WTC11 (cell line): ENCODE measurements at places on chromosomes 5 and 9.

- no peak for DNase-seq
Observed at GRCh38 chr5:21893161-21893560, 960.0 kb downstream of the CDH12 start.

GRCh38 chr5:169142264-169142970 lies 158.5 kb downstream of the SLIT3 start:
- DNase-seq, result no peak

DNA sequence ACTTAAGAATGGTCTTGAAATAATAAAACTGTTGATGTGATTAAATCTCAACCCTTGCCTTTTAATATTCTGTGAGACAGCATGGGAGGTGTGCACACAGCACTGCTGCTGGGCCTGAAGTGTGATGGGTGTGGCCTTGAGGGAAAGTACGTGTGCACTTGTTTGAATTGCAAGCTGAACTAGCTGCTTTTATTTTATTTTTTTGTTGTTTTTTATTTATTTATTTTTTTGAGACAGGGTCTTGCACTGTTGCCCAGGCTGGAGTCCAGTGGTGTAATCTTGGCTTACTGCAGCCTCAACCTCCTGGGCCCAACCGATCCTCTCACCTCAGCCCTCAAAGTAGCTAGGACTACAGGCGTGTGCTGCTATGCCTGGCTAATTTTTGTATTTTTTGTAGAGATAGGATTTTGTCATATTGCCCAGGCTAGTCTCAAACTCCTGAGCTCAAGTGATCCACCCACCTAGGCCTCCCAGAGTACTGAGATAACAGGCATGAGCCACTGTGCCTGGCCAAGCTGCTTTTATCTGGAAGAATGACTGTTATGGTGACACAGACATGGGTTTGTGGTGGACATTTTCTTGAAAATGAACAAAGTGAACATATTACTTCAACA lies 58.9 kb downstream of the GPR107 start:
- DNase-seq, result no peak

- DNase-seq, result no peak
Observed at GRCh38 chr5:155021842-155022241, 8.3 kb downstream of the KIF4B start.

- no peak for DNase-seq
Observed at GRCh38 chr5:39005566-39006232, 68.5 kb downstream of the RICTOR start.

GRCh38 chr5:150589862-150590601 lies 50.4 kb upstream of the SYNPO start:
- peak; percentile 64 for DNase-seq

DNA sequence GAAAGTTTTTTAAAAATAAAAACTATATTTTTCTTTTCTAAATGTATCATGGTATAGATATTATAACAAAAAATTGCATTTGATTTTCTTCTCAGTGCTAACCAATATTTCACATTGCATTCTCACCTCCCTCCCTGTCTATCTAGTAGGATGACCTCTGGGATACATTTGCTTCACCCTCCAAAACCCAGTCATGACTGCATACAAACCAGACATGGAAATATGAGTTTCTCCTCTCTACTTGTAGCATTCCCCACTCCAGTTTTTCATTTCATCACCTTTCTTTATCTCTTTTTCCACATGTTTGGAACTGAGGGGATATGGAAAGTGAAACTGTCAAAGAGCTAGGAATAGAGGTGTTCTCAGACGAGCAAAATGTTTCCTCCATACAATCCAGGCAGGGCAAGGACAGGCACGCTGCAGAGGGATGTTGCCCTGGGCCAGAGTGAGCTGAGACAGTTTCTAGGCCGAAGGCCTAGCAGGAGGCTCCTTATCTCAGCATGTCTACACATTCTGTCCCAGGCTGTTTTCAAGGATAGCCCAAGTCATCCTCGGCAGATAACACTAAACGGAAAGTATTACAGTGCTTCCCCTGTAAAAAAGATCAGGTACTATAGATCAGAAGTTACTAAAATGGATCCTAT lies 46.7 kb downstream of the MEF2C start:
- DNase-seq, result peak; percentile 16

DNA sequence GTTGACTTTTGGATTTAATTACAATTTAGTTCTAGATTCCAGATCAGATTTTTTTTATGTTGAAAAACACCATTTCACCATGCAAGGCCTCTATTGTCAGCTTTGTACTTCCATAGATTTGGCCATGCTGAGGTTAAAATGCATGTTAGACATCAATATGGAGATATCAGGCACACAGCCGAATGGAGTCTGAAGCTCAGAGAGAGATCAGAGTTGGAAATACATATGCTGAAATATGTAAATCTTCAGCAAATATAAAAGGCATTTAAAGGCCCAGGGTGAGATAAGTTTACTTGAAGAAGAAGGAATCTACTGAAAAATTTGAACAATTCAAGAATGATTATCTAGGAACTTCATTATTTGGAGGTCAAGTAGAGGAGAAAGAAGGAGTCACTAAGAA lies 139.6 kb downstream of the CHSY3 start:
- no peak for DNase-seq

GRCh38 chr9:35956651-35957050 lies 1.3 kb downstream of the OR2S2 start:
- no peak for DNase-seq

DNA sequence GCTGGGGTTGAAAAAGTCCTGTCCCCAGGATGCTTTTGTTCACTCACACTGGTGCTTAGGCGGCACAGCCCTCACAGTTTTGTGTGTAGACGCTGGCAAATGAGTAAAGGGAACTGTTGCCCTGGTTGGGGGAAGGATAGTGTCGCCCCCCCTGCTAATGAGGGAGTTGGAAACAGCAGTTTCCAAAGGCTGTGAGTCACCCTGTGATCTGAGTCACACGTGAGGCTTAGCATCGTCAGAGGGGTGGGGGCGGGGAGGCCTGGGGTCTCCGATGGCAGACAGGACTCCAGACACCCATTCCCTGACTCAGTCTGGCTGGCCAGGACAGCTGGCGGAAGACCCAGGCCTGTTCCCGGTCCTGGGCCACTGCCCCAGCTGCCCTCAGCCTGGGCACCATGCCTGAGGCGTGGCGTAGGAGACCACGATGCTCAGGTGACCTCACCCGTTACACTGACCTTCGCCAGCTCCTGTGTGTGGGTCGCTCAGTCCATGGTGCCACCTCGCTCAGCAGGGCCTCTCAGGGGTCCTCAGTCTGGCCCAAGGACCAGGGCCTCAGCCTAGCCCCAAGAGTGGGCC lies 2.9 kb downstream of the DNAJB5 start:
- no peak for DNase-seq

DNA sequence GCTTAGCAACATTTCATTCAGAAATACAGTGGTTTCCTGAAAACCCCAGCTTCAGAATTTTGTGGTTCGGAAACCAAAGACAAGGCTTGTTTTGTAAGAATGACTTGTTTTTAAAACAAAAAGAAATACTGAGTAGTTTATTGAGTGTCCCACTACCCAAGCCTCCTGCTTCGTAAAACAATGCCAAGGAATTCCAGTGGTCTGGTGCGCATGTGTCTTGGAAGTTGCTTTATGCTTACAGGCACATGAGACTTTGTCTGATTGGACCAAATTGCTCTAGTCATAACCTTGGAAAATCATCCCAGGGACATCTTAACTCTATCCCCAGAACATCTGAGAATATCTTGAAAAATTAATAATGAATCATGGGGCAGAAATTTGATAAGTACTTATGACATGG lies 77.1 kb upstream of the FST start:
- DNase-seq, result no peak

DNA sequence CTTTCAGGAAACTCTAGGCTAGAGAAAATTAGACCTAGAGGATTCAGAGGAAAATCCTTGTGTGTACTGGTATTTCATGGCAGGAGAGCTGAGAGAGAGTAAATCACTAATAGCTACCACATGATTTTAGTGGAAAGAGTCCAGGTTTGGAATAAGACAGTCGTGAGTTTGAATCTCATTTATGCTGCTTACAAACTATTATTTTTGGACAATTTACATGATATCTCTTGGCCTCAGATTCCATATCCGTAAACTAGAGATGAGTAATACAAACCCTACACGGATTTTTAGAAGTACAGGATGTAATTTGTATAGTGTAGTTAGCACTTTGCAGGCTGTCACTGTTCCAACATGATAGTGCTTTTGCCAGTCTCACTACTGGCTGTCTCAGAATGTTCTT lies 2.7 kb downstream of the IL31RA start:
- DNase-seq, result no peak

DNA sequence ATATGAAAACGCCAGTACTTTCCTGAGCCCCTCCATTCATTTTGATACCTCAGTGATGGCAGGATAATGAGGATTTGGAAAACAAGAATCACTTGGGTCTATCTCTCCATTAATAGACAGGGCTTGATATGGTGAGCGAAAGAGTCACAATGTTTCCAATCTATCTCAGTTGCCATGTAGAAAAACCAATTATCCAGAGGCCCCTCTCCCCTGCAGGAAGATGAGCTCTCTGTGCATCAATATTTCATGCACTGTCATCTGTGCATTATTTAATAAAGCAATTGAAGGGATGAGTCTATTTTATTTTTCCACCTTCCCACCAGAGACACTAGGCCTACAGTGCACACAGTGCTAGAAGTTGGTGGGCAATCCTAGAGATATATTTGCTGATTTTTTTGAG lies 326.9 kb downstream of the SPOCK1 start:
- DNase-seq, result no peak

- DNase-seq, result no peak
Observed at GRCh38 chr5:75668445-75668844, 48.8 kb downstream of the POC5 start.

DNA sequence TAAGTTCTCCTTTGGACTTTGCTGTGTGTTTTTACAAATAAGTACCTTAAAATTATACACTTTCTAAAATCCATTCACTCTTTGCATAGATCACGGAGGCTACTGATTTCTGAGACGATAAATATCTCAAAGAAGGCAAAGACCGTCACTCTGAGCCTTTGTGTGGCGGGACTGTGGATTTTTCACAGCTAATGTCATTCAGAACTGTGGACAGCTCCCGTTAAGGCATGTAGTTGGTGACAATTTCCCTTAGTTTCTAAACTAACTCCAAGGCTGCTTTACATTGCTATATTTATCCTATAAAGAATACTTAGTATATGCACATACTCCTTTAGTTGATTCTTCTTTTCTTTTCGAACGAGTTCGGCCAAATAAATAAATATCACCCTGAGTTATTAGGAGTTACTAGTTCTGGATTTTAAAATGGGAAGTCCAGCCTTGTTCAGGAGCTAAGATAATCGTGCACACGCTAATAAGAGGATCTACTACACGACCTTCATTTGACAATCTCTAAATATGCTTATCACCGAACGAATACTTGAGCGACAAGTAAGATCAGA lies 1.8 kb downstream of the HCN1 start:
- no peak for DNase-seq

GRCh38 chr5:155905364-155905763 lies 421.6 kb upstream of the SGCD start:
- DNase-seq, result no peak

DNA sequence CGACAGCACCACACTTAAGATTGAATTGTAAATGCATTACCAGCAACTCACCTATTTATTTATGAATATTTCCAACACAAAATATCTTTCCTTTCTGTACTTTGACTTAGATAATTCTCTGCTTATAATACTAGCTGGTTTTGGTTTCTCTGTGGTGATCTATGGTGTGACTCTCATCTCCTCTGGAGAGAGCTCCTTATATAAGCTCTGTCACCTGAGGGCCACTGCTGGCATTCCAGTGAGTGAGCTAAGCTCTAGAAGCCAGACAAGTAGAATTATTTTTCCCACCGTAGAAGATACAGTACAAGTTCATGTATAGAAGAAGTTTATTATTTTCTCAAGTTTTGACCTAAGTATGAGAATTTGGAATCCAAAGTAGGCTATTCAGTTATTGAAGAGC lies 111.5 kb downstream of the CDC42SE2 start:
- no peak for DNase-seq

GRCh38 chr5:29642601-29643000 lies 1550.9 kb upstream of the CDH6 start:
- no peak for DNase-seq

DNA sequence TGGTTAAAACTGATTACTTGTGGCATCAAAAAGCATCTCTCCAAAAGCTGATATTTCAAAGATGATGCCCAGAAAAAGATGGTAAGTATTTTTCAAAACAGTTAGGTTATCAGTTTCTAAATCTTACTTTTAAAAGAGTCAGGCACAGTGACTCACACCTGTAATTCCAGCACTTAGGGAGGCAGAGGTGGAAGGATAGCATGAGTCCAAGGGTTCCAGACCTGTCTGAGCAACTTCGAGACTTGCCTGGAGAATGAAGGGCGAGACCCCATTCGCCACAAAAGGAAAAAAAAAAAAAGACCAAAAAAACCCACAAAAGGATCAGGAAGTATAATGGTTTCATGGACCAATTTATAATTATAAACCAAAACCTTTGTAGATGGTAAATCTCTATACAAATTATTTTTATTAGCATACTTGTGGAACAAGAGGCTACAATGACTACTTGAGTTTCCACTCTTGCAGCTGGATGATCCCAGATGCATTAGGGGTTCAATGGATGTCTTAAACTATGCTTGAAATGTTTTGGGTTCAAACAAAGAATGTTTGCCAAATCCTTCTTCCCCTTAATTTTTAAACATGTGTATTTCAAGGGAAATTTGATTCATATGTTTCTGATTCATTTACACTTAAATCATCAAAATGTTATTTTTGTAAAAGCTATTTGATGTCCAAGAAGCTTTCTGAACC lies 96.1 kb downstream of the ADAMTSL1 start:
- no peak for DNase-seq

DNA sequence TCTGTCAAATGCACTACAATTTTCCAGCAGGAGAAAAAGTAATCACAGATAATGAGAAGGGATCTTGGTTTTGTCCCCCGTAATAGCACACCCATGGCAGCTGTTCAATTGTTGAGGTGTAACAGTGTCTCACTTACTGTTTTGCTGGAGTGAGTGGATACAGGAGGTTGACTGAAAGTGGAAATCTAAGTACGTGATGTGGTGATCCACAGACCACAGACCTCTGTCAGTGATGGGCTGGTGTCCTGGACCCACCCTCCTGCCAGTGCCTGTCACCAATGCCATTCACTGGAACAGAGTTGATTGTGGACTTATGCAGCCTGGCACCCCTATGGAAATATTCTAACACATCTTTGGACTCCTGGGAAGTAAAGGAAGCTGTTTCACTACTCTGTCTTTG lies 261.7 kb downstream of the TRPM3 start:
- DNase-seq, result no peak

DNA sequence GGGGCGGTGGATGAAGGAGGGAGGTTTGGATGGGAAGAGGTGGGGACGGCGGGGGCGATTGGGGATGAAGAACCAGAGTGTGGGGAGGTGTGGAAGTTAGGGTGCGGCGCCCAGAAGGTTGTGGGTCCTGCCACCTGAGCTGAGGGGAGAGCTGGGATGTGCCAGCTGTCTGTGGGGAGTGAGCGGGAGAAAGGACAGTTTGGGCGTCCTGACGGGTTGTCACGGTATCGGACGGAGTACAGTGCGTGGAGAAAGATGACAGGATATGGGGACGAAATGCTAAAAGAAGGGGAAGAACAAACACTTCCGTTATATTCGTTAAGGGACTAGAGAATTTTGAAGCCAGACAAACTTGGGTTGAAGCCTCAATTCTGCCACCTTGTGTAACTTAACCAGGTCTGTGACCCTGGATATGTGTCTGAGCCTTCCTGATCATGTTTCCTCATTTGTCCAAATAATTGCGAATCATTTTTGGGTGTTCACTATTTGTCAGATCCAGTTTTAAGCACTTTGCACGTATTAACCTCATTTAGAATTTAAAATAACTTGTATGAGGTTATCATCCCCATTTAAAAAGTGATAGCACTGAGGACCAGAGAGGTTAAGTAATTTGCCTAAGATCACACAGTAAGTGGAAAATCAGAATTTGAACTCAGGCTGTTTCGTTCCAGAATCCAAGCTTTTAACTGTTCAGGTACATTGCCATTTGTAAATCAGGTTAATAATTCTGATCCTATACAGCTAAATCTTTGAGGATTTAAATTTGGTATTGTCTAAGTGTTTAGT lies 689 bp downstream of the CNTRL start:
- DNase-seq, result no peak
